ENCODE measurements at places on chromosomes 1 and 21. TPM values are rescaled to one million over a fixed set of nuclear protein-coding genes. Genes with fewer than 3 reads are reported as not detected.

The CYP4A11 gene
- total RNA-seq = not detected

The NBPF1 gene
- 5.7 TPM for total RNA-seq

The COL16A1 gene
- total RNA-seq = not detected

The MPL gene
- total RNA-seq = not detected

The CHTOP gene
- 93.0 TPM for total RNA-seq

The CYP4B1 gene
- not detected for total RNA-seq

The TPTE gene
- not detected for total RNA-seq

The RORC gene
- 0.90 TPM for total RNA-seq

The TBX15 gene
- not detected for total RNA-seq

The TRMT1L gene
- total RNA-seq = 26.7 TPM

The GABRD gene
- not detected for total RNA-seq

The CRB1 gene
- not detected for total RNA-seq

The MASP2 gene
- total RNA-seq = 0.15 TPM

The ANGPTL7 gene
- not detected for total RNA-seq

The PGLYRP3 gene
- total RNA-seq = not detected

The METTL18 gene
- total RNA-seq = 12.6 TPM

The CFAP74 gene
- total RNA-seq = not detected

The C1orf94 gene
- total RNA-seq = not detected

The NTPCR gene
- total RNA-seq = 34.8 TPM

The ESRRG gene
- not detected for total RNA-seq

The DRAM2 gene
- total RNA-seq = 27.8 TPM

The LGR6 gene
- total RNA-seq = 0.08 TPM

The LY9 gene
- 4.8 TPM for total RNA-seq

The TMOD4 gene
- 0.78 TPM for total RNA-seq

The EFNA3 gene
- total RNA-seq = 3.5 TPM

The TNFRSF8 gene
- total RNA-seq = 1.3 TPM

The PRDX6 gene
- 153 TPM for total RNA-seq

The C1orf185 gene
- not detected for total RNA-seq

The SPRR2G gene
- total RNA-seq = not detected

The CDA gene
- total RNA-seq = not detected

The GBP7 gene
- 0.08 TPM for total RNA-seq

The KDF1 gene
- not detected for total RNA-seq

The TMPRSS15 gene
- not detected for total RNA-seq

The IL19 gene
- total RNA-seq = not detected

The CD1E gene
- not detected for total RNA-seq

The FMO4 gene
- total RNA-seq = 1.4 TPM

Measured in activated CD8-positive, alpha-beta memory T cell treated with anti-CD3 and anti-CD28 coated beads for 36 hours (primary cell).